ENCODE measurements at places on chromosomes 1 and 21.

GRCh38 chr1:35646043-35646442 lies 4.7 kb upstream of the PSMB2 start:
- DNase-seq: no peak

GRCh38 chr1:14426854-14427253 lies 171.6 kb upstream of the KAZN start:
- no peak for DNase-seq

DNA sequence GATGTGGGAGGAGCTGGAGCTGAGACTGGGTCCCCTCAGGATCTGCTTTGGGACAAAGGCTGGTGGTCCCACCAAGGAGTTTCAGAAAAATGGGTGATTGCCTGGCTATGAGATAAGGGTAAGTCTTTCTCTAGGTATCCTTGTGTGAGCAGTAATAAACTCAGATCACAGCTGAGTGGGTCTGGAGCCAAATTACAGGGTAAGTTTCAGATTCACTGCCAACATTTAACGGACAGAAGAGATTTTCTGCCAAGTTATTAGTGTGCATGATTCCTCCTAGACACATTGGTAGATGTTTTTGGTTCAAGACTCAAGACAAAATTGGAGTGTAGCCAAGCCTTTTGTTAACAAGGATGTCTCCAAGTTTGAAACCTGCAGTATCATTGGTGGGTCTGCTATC lies 7.5 kb downstream of the CD1B start:
- DNase-seq: no peak

DNA sequence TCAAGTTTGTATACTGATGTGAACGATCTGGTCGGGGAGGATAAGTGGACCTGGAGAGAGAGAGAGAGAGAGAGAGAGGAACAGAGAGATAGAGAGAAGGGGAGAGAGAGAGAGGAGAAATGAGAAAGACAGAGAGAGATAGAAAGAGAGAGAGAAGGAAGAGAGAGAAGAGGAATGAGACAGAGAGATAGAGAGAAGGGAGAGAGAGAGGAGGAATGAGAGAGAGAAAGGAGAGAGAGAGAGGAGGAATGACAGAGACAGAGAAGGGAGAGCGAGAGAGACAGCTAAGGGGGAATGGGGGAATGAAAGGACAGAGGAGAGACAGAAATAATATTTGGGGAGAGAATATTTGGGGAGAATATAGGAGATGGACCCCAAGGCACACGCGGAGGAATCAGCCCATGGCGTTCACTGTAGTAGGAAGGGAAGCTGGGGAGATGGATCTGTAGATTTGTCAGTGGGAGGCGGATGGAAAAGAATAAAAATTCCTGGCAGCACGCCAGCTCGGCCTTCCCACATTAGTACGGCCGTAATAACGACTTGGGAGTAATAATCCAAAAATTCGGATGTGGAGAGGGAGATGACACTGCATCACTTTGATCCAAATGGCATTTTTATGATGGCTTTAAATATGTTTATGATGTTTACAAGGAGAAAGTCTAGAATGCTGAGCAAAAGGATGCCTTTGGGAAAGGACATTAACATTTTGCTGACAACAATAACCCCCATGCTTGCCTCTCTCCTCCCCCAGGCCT lies 159.8 kb upstream of the KCNJ6 start:
- DNase-seq: no peak

DNA sequence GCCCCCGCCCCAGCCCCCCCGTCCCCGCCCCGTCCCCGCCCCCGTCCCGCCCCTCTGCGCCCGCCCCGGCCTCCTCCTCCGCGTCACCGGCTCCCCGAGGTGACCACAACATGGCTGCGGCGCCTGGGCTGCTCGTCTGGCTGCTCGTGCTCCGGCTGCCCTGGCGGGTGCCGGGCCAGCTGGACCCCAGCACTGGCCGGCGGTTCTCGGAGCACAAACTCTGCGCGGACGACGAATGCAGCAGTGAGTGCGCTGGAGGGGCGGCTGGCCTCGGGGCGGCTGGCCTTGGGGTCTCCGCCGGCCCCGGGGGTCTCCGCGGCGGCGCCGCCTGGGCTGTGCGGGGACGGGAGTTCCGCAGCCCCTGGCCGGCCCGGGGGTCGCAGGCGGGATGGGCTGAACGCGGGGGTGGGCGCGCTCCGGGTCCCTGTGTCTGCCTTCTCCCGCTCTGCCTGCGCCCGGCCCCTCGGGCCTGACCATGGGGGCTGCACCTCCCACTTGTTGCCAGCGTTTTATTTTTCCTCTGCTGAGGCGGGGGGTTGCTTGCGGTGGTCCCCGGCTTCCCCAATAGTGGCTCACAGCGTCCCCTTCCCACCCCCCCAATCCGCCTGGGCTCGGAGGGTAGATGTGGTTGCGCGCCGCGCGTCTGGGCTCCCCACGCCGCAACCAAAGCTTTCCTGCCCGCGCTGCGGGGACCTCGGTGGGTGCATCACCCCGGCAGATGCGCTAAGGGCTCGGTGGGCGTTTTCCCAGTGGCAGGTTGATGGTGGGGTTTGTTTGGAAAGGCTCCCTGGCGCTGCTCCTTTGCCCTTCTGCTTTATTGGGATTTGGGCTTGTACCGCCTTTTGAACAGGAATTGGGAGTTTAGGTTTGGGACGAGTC lies at the start of gene MIA3:
TSS of gene MIA3 (plus strand) at position 97 of the 879 bp plus-strand sequence. CDS start at position 111, 14 bp downstream.
- DNase-seq: peak; percentile 6

- no peak for DNase-seq
Observed at GRCh38 chr21:42563261-42563660, 49.6 kb downstream of the SLC37A1 start.

GRCh38 chr1:116185161-116185701 lies 74.0 kb downstream of the MAB21L3 start:
- no peak for DNase-seq

- no peak for DNase-seq
Observed at GRCh38 chr1:107879346-107879745, 85.6 kb downstream of the VAV3 start.

DNA sequence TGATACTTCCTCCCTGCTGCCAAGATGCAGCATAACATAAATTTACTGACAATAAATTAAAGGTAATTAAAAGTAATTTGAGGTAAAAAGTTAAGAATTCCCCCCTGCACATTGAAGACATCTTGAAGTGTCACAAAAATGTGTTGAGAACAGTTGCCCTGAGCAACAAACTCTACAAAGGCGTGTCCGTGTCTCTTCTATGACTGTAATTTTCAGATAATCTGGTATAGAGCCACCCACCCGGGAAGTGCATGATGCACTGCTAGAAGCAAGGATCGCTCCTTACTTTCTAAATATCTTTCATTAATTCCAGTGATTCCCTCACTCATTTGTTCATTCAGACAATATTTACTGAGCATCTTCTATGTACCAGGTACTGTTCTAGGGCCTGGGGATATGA lies 11.0 kb upstream of the CASQ1 start:
- DNase-seq: no peak

DNA sequence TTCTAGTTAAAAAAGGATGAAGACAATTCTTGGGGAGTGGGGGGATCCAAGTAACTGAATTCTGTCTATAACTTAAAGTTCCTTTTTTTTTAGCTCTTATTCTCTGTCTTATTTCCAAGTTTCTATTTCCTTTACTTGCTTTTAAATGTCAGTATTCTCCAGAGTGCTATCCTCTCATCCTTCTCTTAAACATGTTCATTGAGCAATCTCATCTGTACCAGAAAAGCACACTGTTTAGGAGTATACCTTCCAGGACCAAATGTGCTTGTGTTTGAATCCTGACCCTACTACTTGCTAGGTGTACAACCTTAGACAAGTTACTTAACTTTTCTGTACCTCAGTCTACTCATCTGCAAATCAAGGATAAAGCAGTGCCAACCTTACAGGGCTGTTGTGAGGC lies 50.1 kb downstream of the AKT3 start:
- no peak for DNase-seq

- no peak for DNase-seq
Observed at GRCh38 chr1:185483664-185484450, 166.8 kb upstream of the IVNS1ABP start.

- DNase-seq: no peak
Observed at GRCh38 chr1:167416506-167416905, 101.8 kb downstream of the CD247 start.

- DNase-seq: no peak
Observed at GRCh38 chr1:203665993-203666392, 39.4 kb downstream of the ATP2B4 start.

GRCh38 chr1:197320991-197321531 lies 53.0 kb downstream of the CRB1 start:
- DNase-seq: no peak

DNA sequence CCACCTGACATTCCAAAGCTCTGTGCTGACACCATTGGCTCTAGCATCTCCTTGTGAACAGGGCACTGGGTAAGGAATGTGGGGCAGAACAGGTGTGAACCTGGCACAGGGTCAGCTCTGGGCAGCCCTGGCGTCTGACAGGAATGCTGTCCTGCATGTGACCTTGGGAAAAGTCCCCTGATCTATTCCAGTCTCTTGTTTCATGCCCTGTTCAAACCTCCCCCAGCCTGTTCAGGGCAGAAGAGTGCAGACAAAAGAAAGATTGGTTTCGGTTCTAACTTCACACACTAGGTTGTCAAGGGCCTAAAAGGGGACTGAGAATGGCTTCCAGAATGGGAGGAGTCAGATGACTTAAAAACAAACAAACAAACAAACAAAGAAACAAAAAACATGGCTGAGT lies 27.6 kb upstream of the SDHB start:
- DNase-seq: no peak

GRCh38 chr1:112956544-112957132 lies 642 bp upstream of the SLC16A1 start:
- DNase-seq: peak; percentile 20

- DNase-seq: no peak
Observed at GRCh38 chr21:34674468-34674867, 5.7 kb downstream of the CLIC6 start.

Measured in activated T-helper 1 cell treated with anti-CD3 and anti-CD28 coated beads, Interleukin-2, amount 50 U/mL, for 16 hours (primary cell).